Left colon (tissue), 2 donors: ENCODE measurements at places on chromosomes 16 and 17.

GRCh38 chr17:3917391-3917931 is 1.2 kb upstream of the P2RX1 start:
- DNase-seq: peak; percentile 70

DNA sequence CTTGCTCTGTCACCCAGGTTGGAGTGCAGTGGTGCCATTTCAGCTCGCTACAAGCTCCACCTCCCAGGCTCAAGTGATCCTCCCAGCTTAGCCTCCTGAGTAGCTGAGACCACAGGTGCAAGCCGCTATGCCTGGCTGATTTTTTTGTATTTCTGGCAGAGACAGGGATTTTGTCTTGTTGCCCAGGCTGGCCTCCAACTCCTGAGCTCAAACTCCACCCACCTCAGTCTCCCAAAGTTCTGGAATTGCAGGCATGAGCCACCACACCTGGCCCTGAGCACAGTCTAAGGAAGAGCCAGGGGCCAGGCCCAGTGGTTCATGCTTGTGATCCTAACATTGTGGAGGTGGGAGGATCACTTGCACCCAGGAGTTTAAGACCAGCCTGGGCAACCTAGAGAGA is 21.8 kb upstream of the BCO1 start:
- DNase-seq: no peak

- DNase-seq: no peak
Observed at GRCh38 chr16:87712184-87712762, 53.5 kb downstream of the KLHDC4 start.

DNA sequence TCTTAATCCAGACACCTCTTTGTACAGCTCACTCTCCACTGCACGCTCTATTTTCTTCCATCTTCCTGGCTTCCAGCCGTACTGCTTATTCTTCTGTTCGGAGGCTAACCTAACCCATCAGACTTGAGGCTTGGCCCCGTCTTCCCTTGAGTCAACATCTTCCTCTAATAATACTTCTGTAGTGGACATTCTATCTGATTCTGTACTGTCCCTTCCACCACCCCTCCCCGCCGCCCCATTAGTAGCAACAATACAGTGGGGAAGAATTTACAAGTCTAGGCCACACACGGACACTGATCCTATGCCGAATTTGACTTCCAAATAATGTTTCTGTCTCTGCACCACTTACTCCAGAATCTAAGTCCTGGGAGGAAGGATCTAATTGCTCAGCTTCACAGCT is 86.0 kb upstream of the TNRC6A start:
- no peak for DNase-seq
